ENCODE measurements at places on chromosomes 13 and 19.
A peak's percentile ranks its signal among the peaks of the same experiment; 100 is the strongest.

DNA sequence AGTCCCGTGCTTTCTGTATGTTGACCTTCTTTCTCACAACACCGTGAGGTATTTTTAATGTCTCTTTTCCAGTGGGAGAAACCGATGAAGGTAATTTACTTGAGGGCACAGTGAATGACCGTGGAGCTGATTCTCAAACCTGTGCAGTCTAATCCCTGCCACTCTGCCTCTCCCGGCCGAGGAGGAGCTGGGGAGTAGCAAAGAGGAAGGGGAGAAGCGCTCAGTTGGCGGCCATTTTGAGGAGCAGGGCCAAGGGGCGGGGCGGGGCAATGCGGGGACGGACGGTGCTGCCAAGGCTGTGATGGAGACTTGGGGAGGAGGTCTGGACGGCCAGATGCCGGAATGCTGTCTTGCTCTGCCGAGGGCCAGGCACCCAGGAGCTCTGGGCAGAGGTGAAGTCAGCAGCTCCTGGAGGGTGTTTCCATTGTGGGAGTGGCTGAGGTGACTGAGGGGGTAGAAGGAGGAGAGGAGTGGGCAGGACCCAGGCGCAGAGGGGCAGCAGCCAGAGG lies 12.4 kb upstream of the RANBP3 start:
- no peak for DNase-seq

GRCh38 chr13:108304170-108305016 lies 34.9 kb downstream of the TNFSF13B start:
- no peak for DNase-seq

DNA sequence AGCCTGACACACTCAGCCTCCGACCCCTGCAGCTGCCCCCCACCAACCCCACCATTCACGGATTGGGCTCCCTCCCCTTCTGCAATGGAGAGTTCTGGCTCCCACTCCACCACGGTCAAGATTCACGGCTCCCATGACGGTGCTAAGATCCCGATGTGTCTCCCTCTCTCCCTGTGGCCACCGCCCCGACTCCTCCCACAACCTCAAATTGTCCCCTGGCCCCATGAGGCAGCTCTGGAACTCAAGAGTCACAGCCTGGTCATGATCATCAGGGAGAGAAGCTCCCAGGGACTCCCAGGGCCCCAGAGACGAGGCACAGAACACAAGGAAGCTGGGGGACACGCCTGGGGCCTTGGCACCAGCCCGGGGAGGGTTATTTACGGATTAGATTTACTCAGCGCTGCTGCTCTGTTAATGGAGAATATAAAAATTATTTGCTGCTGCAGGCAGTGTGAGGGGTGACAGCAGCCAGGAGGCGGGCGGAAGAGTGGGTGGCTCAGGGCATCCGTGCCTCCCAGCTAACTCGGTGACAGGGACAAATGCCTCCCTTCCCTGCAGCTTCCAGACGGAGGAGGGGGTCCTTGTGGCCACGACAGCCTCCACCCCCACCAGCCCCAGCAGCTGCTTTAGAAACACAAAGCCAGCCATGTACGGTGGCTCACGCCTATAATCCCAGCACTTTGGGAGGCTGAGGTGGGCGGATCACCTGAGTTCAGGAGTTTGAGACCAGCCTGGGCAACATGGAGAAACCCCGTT lies 184.2 kb downstream of the PTPRS start:
- DNase-seq: no peak

- no peak for DNase-seq
Observed at GRCh38 chr13:49481788-49482187, 14.0 kb upstream of the PHF11 start.

DNA sequence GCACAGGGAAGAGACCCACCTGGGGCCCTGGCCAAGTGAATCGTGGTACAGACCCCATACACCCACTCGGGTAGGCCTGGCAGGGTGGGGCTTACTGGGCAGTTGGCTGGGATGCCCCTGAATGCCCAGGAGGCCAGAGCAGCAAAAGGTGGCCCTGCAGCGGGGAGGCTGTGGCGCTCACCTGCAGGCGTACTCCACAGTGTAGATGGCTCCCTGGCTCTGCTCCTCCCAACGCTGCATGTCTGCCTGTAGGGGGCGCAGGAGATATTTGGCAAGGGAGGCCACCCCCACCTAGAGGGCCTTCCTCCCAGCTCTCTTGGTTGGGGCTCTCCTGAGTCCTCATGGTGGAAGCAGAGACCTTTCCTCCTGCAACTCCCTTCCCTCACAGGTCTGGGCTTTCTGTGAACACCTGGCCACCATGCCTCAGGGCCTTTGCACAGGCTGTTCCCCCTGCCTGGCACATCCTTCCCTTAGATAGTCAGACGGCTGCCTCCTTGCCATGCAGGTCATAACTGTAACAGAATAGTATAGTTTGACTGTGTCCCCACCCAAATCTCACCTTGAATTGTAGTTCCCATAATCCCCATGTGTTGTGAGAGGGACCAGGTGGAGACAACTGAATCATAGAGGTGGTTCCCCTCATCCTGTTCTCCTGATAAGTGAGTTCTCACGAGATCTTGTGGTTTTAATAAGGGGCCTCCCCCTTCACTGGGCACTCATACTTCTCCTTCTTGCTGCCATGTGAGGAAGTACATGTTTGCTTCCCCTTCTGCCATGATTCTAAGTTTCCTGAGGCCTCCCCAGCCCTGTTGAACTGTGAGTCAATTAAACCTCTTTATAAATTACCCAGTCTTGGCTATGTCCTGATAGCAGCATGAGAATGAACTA lies 5.9 kb downstream of the BORCS8 start:
- peak; percentile 62 for DNase-seq

GRCh38 chr13:30735872-30736175 lies 481 bp downstream of the ALOX5AP start:
- DNase-seq: no peak

- no peak for DNase-seq
Observed at GRCh38 chr19:37855098-37855497, 51.3 kb downstream of the WDR87 start.

All from CD4-positive, alpha-beta T cell treated with Interleukin-6 at 100 ng/mL for 8 hours (primary cell).